Stimulated activated CD4-positive, alpha-beta T cell treated with anti-CD3 and anti-CD28 coated beads, TNF-alpha, amount 100 ng/mL, for 4 hours (primary cell): ENCODE measurements at places on chromosomes 16 and 17.

- no peak for DNase-seq
Measured at GRCh38 chr17:40419559-40420331, 2.0 kb upstream of the TOP2A start.

GRCh38 chr16:68370581-68371275, 59.9 kb downstream of the PRMT7 start:
- DNase-seq: no peak

DNA sequence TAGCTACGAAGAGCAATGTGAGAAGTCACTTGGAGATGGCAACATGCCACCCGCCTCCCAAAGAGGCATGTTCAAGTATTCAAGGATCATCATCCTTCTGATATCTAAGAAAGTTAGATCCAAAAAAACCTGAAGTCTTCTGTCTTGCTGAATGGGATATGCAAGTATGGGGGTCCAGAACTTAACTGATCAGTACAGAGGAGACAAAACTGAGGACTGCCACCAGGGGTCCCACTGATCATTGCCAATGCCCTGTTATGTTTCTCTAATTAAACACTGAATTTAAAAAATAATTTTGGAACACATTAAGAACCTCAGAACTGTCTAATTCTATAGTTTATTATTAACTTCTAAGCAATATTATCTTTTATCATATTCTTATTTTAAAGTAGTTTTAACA, 99.7 kb downstream of the CDH8 start:
- DNase-seq: no peak

- no peak for DNase-seq
Measured at GRCh38 chr17:17782523-17783115, 54.2 kb downstream of the SREBF1 start.

GRCh38 chr17:31858642-31859486, at the start of gene COPRS:
Gene COPRS, minus strand, starts transcription at chr17:31859244. Its CDS starts 45 bp downstream, at chr17:31859199.
- DNase-seq: peak; percentile 72

- no peak for DNase-seq
Measured at GRCh38 chr16:53642094-53642493, 61.6 kb downstream of the RPGRIP1L start.

GRCh38 chr17:55458978-55459377, 37.3 kb upstream of the MMD start:
- DNase-seq: no peak

GRCh38 chr17:9235346-9235745, 214.0 kb downstream of the NTN1 start:
- DNase-seq: no peak

GRCh38 chr17:35238821-35239220, 4.1 kb upstream of the SLFN5 start:
- no peak for DNase-seq

DNA sequence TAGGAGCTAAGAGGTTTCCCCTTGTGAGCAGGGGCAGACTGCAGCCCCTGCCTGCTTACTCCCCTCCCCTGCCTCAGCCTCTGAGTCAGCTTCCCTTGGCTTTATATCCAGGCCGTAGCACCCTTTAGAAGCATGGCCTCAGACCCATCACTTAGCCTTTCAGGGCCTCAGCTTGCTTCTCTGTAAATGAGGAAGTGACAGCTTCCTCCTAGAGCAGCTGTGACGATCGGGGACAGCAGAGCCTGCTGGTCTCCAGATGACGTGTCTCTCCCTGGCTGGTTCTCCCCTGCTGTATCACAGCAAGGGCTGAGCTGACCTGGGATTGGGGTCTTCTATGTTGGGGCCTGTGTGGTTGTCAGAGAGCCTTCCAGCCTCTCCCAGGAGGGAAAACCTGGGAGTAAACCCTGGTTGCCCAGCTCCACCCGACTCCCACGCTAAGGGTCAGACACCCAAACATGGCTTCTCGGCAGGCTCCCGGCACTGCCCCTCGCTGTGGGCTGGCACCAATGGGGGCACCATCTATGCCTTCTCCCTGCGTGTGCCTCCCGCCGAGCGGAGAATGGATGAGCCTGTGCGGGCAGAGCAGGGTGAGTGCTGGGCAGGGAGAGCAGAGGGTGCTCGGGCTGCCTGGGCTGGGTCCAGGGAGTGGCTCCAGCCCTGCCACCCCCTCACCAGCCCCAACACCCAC, 16.3 kb upstream of the MYO15B start:
- DNase-seq: no peak

DNA sequence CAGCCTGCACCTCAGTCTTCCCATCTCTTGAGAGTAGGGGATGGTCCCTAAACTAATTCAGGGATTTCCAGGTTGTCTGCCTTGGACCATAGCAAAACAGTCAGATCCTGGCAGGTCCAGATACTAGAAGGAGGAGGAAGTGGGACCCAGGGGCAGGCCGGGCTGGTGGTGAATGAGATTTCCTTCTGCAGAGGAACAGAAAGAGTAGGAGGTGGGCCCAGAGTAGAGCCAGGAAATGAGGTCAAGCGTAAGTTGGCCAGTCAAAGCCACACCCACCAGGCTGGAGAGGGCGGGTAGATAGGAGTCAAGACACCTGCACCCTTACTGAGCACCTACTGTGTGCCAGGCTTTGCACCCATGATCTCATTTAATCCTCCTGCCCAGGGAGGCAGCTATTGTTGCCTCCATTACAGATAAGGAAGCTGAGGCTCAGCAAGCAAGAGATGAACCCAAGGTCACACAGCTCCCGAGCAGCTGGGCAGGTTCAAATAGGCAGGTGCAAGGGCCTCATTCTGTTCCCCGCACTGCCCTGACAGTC, 2.6 kb downstream of the CDH5 start:
- no peak for DNase-seq

GRCh38 chr16:64276646-64277045, 845.2 kb downstream of the CDH11 start:
- no peak for DNase-seq

DNA sequence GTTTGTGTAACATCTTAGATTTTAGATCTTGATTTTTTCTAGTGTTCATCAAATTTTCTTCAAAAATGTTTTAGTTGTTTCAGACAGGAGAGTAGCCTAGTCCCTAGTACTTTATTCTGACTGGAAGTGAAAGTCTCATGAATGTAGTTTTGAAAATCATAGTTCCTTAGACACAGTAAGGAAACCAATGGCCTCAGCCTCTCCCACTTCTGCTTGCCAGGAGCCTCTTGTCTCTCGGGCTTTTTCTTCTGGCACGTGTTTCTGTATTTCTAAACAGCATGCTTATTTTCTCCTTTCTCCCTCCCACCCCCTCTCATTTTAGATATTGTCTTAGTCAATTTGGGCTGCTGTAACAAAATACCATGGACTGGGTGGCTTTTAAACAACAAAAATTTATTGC, 9.8 kb downstream of the SLFN5 start:
- no peak for DNase-seq

- peak; percentile 23 for DNase-seq
Measured at GRCh38 chr17:39617446-39618245, 9.1 kb upstream of the PPP1R1B start.

DNA sequence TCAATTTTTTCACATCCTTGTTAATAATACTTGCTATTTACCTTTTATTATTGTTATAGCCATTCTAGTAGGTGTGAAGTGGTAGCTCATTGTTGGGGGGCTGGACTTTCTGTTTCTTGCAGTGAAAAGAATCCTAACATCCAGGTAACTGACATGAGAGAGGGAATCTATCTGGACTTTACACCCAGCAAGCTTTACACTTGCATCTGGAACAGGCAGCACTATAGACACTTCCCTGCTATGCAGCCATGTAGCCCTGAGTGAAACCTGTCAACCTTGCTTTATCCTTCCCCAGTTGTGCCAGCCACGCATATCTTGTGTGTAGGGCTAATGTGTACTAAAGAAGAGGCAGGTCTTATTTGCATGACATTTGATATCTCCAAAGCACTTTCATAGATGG, 16.9 kb upstream of the ABCC12 start:
- DNase-seq: no peak

DNA sequence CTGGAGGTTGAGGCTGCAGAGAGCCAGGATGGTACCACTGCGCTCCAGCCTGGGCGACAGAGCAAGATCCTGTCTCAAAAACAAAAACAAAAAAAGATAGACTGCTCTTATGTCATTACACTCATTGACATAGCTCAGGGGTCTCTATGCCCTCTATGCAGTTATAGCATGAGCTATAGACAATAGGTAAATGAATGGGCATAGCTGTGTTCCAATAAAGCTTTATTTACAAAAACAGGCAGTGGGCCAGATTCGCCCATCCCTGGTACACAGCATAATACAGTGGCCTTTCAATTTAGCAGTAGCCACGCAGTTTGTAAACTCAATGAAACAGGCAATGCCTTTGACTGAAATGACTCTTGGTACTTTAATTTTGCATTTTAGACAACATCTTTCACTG, 51.5 kb downstream of the XYLT1 start:
- DNase-seq: no peak

GRCh38 chr17:80198144-80198661, 21.9 kb downstream of the SGSH start:
- DNase-seq: no peak

- DNase-seq: no peak
Measured at GRCh38 chr17:17661834-17662385, 19.3 kb upstream of the RAI1 start.

- DNase-seq: no peak
Measured at GRCh38 chr16:48963901-48964615, 317.6 kb downstream of the CBLN1 start.

DNA sequence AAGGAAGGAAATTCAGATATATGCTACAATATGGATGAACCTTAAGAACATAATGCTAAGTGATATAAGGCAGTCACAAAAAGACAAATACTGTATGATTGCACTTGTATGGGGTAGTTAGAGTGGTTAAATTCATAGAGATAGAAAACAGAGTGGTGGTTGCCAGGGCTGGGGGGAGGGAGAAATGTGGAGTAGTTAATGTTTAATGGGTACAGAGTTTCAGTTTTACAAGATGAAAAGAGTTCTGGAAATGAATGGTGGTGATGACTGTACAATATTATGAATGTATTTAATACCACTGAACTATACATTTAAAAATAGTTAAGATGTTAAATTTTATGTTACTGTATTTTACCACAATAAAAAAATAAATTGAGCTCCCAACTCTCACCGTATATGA, 157.9 kb downstream of the TOX3 start:
- no peak for DNase-seq

GRCh38 chr17:33258296-33258695, 34.8 kb downstream of the ASIC2 start:
- no peak for DNase-seq

DNA sequence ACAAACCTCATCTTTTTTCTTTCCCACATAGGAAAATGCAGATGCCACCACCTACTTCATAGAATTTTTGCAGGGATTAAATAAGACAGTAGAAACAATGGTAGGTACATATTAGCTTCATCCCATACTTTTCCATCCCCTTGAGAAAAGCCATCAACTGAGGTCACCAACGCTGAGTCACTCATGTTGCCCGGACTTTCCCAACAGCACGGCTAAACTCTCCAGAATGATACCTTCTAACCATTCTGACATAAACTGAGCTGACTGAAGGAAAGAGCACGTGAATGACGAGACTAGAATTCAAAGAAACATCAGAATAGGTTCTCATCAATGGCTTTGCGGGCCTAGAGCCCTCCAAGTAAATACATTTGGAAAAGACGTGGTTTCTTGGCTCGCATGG, 146.0 kb upstream of the RCVRN start:
- no peak for DNase-seq

GRCh38 chr17:6559753-6560215, 3.4 kb upstream of the PITPNM3 start:
- DNase-seq: no peak

GRCh38 chr16:83338138-83338537, 469.6 kb upstream of the HSBP1 start:
- DNase-seq: no peak

- no peak for DNase-seq
Measured at GRCh38 chr17:77746896-77747554, 211.5 kb upstream of the TNRC6C start.

DNA sequence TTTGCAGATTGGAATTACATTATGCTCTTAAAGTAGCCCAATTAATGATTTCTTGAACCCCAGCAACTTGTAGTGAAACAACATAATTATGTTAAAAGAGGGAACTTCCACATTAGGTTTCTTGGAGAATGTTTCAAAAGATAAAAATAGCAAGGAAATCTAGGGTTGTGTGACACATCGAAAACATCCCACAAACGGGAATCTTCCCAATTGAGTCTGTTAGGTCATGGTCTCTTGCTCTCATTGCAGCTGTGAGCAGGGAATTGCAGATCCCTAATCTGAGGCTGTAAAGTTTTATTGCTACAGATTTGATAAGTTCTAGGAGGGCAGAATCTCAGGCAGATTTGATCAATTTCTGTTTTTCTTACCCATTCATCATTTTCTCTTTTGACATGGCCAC, 6.7 kb upstream of the LPO start:
- DNase-seq: no peak

DNA sequence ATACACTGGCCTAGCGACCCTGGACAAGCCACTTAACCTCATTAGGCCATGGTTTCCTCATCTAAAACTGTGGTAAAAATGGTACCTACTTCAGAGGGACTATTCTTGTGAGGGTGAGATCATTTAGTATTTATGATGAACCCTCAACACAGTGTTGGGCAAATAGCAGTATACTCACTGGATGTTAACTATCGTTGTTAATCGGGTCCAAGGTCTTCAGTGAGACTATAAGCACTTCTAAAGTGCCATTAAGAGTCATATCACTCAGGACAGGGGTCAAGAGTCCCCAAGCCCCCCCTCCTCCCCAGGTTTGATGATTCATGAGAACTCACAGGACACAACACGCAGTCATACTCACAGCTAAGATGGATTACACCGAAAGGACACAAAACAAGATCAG, 11.0 kb downstream of the TK2 start:
- DNase-seq: no peak

DNA sequence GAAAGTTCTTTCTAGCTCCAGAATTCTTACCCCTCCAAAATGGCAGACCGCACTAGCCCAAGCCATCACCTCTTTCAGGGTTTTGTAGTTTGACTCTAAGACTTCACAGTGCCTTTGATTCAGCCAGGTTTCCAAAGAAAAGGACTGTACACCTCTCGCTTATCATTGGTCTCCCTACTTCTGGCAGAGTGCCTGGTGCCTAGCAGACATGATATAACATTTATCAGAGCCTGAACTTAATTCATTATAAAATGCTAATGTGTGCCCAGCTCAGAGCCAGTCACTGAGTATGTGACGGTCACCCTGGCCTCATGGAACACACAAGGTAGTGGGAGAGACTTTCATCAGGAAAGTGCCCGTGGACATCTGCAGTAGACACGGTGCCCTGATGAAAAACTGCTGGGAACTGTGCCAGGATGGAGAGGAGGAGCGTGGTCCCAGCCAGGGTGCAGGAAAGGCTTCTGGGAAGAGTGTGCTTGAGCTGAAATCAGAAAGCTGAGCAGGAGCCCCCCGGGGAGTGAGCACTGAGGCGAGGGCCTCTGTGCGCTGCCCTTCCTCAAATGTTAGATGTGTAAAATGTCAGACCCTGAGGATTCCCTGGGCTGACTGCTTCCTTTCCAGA, 34.3 kb upstream of the LGALS9 start:
- no peak for DNase-seq

GRCh38 chr17:76528156-76528527, 9.4 kb downstream of the CYGB start:
- no peak for DNase-seq
